ENCODE measurements at places on chromosomes 6 and 20.
A peak's percentile ranks its signal among the peaks of the same experiment; 100 is the strongest.

DNA sequence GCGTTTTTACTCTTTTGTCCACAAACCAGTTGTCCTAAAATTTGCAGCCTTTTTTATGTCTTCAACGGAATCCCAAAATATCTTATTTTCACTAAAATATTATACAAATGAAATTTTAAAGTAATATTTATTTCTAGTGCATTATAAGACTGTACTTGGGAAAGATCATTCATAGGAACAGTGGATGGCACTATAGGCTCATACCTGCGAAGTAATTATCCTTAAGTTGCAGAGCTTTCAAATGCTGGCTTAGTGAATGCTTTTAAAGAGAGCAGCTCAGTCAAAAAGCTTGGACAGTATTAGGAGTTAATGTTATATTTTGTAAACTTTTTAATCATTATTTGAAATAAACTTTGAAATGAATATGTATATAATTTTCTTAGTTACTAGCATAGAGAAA, 254.9 kb downstream of the CDKAL1 start:
- H3K36me3 ChIP-seq: no peaks in the 10 kb centered on the region
- peak; percentile 29 for DNase-seq
- H3K27me3 ChIP-seq: no peaks in the 10 kb centered on the region
- no peak overlapping the region for H3K27ac ChIP-seq
- H3K4me1 ChIP-seq: no peaks in the 10 kb centered on the region

DNA sequence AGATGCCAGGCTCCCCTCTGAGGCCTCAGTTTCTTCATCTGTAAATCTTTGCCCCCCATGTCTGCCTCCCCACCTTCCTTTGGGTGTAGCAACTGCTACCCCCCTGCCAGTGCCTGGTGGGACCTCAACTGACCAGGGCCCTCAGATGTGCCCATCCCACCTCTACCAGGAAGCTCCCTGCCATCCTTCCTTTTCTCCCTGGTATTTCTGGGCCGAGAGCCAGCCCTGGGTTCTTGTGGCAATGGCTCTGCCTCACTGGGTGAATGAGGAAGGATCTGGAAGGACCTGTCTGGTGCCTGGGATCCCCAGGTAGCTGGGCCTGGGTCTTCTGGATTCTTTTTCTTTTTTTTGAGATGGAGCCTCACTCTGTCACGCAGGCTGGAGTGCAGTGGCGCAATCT, 141.1 kb upstream of the RNF24 start:
- H3K27me3 ChIP-seq: no peaks in the 10 kb centered on the region
- DNase-seq: no peak
- H3K36me3 ChIP-seq: peaks cover 20% of the 10 kb centered on the region
- no peak overlapping the region for H3K27ac ChIP-seq

- no peaks in the 10 kb centered on the region for H3K36me3 ChIP-seq
- peak; percentile 43 for DNase-seq
- H3K27ac ChIP-seq: no peak overlapping the region
- no peaks in the 10 kb centered on the region for H3K4me1 ChIP-seq
- H3K27me3 ChIP-seq: no peaks in the 10 kb centered on the region
These were observed 66.0 kb downstream of the PLAGL1 start for GRCh38 chr6:143941852-143942627.

DNA sequence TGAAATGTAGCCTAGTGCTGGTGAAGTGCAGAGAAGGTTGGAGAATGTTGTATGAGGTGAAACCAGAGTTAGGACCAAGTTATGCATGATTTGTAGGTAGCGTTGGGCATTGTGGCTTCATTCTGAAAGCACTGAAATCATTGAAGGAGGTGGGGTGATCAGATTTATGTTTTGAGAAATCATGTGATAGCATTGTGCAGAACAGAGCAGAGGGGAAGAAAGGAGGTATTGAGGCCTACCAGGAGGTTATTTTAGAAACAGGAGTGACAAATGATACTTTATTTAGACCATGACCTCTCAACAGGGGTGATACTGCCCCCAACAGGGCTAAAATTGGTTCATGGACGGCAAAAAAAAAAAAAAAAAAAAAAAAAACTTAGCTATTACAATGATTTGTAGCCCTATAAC, 15.6 kb upstream of the HMGN3 start:
- no peak for DNase-seq
- H3K4me3 ChIP-seq: no peak overlapping the region
- no peaks in the 10 kb centered on the region for H3K27me3 ChIP-seq
- H3K27ac ChIP-seq: no peak overlapping the region
- H3K4me1 ChIP-seq: no peaks in the 10 kb centered on the region

DNA sequence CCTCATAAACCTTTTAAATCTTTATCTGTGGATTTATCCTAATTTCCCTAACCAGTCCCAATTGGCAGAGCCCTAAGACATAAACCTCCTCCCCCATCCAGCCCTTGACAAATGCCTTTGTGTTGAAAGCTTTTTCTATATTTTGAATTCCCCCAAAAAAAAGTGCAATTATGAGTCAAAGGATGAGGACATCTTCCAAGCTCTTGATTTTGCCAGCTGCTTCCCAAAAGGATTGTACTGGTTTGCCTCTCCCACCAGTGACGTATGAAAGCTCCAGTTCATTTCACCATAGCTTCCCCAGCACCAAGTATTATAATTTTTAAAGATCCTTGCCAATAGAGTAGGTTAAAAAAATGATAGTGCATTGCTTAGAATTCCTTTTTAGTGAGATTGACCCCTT, 38.9 kb downstream of the SIRPA start:
- no peak overlapping the region for H3K4me3 ChIP-seq
- H3K27me3 ChIP-seq: no peaks in the 10 kb centered on the region
- peaks cover 22% of the 10 kb centered on the region for H3K4me1 ChIP-seq
- H3K27ac ChIP-seq: no peak overlapping the region
- peaks cover 42% of the 10 kb centered on the region for H3K36me3 ChIP-seq

- DNase-seq: no peak
- no peaks in the 10 kb centered on the region for H3K4me1 ChIP-seq
- no peak overlapping the region for H3K4me3 ChIP-seq
- peaks cover 54% of the 10 kb centered on the region for H3K36me3 ChIP-seq
These were observed 18.0 kb downstream of the TUBB2A start for GRCh38 chr6:3139090-3139903.

- H3K4me1 ChIP-seq: no peaks in the 10 kb centered on the region
- H3K36me3 ChIP-seq: no peaks in the 10 kb centered on the region
- H3K4me3 ChIP-seq: no peak overlapping the region
- no peak for DNase-seq
These were observed 50.6 kb upstream of the FBXO30 start for GRCh38 chr6:145865175-145865574.

GRCh38 chr6:1062786-1063545, 248.9 kb upstream of the FOXQ1 start:
- no peaks in the 10 kb centered on the region for H3K36me3 ChIP-seq
- no peak overlapping the region for H3K27ac ChIP-seq
- no peaks in the 10 kb centered on the region for H3K27me3 ChIP-seq
- H3K4me1 ChIP-seq: no peaks in the 10 kb centered on the region
- DNase-seq: no peak

- peaks cover 36% of the 10 kb centered on the region for H3K4me1 ChIP-seq
- DNase-seq: no peak
- no peak overlapping the region for H3K4me3 ChIP-seq
- no peaks in the 10 kb centered on the region for H3K27me3 ChIP-seq
- no peak overlapping the region for H3K27ac ChIP-seq
- H3K36me3 ChIP-seq: no peaks in the 10 kb centered on the region
These were observed 94.1 kb upstream of the RNF24 start for GRCh38 chr20:4109307-4109940.

GRCh38 chr6:13573669-13574110, 711 bp upstream of the SIRT5 start:
- peaks cover 14% of the 10 kb centered on the region for H3K4me1 ChIP-seq
- H3K4me3 ChIP-seq: peak overlapping the region; percentile 98
- no peaks in the 10 kb centered on the region for H3K36me3 ChIP-seq
- H3K27me3 ChIP-seq: no peaks in the 10 kb centered on the region

- H3K36me3 ChIP-seq: no peaks in the 10 kb centered on the region
- no peaks in the 10 kb centered on the region for H3K27me3 ChIP-seq
- H3K27ac ChIP-seq: no peak overlapping the region
These were observed 19.8 kb downstream of the BFSP1 start for GRCh38 chr20:17511401-17511800.

DNA sequence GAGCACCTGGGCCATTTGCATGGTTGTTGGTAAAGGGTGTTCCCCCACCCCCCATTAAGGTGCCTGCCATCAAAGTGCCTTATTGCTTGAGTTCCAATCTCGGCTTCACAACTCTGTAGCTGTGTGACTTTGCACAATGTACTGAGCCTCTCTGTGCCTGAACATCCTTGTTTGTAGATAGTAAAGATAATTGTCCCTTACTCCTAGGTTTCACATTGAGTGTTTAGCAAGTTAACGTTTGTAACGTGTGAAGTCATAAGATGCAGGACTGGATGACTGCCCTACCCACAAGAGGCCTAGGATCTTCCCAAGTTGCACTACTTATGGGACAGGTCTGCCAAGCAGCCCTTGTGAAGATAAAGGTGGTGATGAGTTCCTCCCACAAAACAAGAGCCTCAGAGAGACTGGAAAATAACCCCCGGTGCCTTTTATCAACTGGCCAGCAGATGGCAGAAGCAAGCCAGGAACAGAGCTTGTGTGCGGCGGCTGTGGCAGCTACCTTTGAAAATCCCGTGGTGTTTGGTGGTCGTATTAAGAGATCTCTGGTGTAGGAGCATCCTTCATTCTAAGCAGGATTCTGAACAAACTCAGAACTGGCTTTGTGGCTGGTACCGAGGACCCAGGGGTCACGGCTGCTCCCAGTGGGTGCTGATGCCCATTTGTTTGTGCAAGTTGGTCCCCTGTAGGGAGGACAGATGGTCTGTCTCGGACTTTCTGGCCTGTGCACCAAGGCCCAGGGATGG, 99.1 kb downstream of the CDH26 start:
- H3K4me3 ChIP-seq: no peak overlapping the region
- no peaks in the 10 kb centered on the region for H3K36me3 ChIP-seq
- no peaks in the 10 kb centered on the region for H3K27me3 ChIP-seq
- H3K4me1 ChIP-seq: peaks cover 18% of the 10 kb centered on the region

GRCh38 chr6:151437401-151437800, 14.5 kb downstream of the RMND1 start:
- no peak for DNase-seq
- no peaks in the 10 kb centered on the region for H3K27me3 ChIP-seq
- H3K36me3 ChIP-seq: no peaks in the 10 kb centered on the region
- no peak overlapping the region for H3K27ac ChIP-seq
- H3K4me3 ChIP-seq: no peak overlapping the region
- H3K4me1 ChIP-seq: no peaks in the 10 kb centered on the region

DNA sequence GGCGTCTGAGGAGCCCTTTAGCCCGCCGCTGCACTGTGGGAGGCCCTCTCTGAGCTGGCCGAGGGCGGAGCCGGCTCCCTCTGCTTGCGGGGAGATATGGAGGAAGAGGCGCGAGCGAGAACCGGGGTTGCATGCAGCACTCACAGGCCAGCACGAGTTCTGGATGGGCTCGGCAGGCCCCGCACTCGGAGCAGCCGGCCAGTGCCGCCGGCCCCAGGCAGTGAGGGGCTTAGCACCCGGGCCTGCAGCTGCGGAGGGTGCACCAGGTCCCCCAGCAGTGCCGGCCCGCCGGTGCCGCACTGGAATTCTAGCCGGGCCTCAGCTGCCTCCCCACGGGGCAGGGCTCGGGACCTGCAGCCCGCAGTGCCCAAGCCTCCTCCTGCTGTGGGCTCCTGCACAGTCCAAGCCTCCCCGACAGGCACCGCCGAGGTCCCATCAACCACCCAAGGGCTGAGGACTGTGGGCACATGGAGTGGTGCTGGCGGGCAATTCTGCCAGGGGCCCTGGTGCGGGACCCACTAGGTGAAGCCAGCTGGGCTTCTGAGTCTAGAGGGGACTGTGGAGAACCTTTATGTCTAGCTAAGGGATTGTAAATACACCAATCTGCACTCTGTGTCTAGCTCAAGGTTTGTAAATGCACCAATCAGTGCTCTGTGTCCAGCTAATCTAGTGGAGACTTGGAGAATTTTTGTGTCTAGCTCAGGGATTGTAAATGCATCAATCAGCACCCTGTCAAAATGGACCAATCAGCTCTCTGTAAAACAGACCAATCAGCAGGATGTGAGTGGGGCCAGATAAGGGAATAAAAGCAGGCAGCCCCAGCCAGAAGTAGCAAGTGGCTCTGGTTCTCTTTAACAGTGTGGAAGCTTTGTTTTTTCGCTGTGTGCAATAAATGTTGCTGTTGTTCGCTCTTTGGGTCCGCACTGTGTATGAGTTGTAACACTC, 329.7 kb upstream of the JARID2 start:
- no peak overlapping the region for H3K4me3 ChIP-seq
- DNase-seq: no peak
- peaks cover 7% of the 10 kb centered on the region for H3K27me3 ChIP-seq
- no peaks in the 10 kb centered on the region for H3K36me3 ChIP-seq
- no peak overlapping the region for H3K27ac ChIP-seq

DNA sequence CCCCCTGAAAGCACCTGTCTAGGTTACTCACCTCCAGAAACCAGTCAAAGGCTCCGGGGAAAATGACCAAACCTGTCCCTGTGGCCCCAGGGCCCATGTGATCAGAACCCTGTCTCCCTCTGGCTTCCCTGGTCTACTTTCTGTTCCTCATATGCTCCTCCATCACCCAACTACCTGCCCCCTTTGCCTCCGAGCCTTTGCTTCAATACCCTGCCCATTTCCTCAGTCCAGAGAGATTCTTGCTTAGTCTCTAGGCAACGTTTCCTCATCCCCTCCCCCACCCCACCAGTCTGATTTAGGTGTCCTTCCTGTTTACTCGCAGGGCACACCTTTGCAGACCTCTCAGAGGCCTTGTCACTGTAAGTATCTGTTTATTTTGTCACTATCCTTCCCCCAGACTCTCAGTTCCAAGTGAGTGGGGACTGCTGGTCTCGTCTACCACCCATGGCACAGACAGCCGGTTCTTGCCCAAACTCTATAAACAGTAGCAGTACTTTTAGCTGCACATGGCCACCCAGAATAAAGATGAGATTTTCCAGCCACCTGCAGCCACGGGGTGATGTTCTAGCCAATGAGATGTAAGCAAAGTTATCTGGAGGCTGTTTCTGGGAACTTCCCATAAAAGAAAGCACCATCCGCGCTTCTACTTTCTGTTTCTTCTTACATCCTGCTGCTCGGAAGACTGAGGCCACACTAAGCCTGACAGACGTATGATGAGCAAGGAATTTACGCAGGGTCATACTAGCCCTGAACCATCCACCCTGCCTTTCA, 13.3 kb downstream of the ELOVL5 start:
- H3K27me3 ChIP-seq: no peaks in the 10 kb centered on the region
- no peak overlapping the region for H3K4me3 ChIP-seq
- no peak overlapping the region for H3K27ac ChIP-seq
- H3K4me1 ChIP-seq: no peaks in the 10 kb centered on the region
- H3K36me3 ChIP-seq: no peaks in the 10 kb centered on the region

- H3K27ac ChIP-seq: no peak overlapping the region
- no peaks in the 10 kb centered on the region for H3K4me1 ChIP-seq
- H3K4me3 ChIP-seq: no peak overlapping the region
- DNase-seq: no peak
- H3K27me3 ChIP-seq: no peaks in the 10 kb centered on the region
These were observed 80.0 kb downstream of the EYS start for GRCh38 chr6:65627015-65627414.
